Body of pancreas (tissue), 4 donors: ENCODE measurements at places on chromosomes 6 and 20. TPM values are rescaled to one million over a fixed set of nuclear protein-coding genes. Genes with fewer than 3 reads are reported as not detected.

- no peak for DNase-seq
These were observed 17.2 kb downstream of the ENPP3 start for GRCh38 chr6:131654326-131654725.

Gene PRICKLE4
- 16.8 TPM for total RNA-seq

DNA sequence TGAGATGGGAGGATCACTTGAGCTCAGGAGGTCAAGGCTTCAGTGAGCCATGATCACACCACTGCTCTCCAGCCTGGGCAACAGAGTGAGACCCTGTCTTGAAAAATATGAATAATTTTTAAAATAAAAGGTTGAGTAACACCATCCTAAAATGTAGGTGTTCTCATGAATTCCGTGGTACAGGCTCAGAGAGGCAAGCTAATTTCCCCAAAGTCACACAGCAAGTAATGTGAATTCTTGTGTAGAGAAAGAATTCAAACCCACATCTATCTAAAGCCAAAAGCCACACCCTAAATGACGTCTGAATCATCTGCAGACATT lies 80.5 kb downstream of the ZNF217 start:
- DNase-seq: no peak

DNA sequence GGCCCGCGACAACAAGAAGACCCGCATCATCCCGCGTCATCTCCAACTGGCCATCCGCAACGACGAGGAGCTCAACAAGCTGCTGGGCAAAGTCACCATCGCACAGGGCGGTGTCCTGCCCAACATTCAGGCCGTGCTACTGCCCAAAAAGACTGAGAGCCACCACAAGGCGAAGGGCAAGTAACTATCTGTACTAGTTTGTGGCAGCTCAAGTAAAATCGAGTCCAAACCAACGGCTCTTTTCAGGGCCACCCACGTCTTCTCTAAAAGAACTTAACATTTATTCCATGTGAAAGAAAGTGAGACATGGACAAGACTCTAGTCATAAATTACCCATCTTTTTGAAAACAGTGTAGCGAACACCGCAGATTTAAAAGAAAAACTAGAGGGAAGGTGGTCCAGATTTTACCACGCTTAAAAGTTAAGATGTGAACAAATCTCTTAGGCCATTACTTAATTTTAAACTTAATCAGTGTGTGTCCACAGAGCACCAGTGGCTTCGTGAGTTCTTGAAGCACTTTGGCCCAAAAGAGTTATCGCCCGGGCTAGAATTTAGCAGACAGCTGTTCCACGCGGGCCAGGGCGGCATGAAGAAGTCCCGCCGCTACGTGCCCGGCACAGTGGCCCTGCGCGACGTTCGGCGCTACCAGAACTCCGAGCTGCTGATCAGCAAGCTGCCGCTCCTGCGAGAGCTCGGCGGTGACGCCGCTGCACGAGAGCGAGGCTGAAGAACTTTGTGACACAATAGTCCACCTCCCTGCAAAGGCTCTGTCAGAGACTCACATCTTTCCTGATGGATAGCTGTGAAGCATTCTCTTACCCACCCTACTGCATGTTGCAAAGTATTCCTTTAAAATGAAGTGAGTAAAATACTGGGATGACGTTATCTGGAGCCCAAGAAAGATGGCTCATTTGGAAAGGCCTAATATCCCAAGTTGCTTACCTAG lies 113.9 kb upstream of the PRSS16 start:
- peak; percentile 43 for DNase-seq

DNA sequence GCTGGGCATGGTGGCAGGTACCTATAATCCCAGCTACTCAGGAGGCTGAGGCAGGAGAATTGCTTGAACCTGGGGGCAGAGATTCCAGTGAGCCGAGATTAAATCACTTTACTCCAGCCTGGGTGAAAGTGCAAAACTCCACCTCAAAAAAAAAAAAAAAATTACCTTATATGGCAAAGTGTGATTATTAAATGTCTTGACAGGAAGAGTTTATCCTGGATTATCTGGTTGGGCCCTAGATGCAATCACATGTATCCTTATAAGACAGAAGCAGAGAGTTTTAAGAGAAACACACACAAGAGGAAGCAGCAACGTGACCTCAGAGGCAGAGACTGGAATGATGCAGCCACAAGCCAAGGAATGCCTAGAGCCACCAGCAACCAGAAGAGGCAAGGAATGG lies 11.0 kb downstream of the ADA start:
- no peak for DNase-seq

Gene DEFB132
- total RNA-seq: not detected

Gene PXT1
- total RNA-seq: not detected

DNA sequence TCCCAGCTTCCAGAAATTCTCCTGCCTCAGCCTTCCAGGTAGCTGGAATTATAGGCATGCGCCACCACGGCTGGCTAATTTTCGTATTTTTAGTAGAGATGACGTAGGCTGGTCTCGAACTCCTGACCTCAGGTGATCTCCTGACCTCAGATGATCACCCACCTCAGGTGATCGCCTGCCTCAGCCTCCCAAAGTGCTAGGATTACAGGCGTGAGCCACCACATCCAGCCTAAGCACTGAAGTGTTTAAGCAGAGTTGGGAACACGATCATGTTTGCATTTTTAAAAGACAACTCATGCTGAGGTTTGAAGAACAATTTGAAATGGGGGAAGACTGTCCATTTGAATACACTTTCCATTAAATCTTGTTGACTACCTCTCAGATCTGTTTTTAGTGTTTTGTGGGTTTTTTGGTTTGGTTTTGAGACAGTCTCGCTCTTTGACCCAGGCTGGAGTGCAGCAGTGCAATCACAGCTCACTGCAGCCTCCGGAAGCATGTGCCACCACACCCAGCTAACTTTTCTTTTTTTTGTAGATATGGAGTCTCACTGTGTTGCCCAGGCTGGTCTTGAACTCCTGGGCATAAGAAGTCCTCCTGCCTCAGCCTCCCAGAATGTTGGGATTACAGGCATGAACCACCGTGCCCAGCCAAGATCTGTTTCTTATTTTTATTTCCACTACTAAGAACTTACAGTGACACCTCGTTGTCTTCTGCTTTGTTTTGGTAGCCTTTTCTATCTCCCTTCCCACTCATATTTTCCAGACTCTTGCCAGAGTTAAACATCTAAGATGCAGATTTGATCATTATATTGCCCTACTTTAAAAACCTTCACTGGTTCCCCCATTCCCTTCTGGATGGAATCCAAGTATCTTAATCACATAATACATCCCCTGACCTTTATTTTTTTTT lies 5.5 kb downstream of the CASP8AP2 start:
- no peak for DNase-seq

Gene MYT1
- total RNA-seq: not detected

DNA sequence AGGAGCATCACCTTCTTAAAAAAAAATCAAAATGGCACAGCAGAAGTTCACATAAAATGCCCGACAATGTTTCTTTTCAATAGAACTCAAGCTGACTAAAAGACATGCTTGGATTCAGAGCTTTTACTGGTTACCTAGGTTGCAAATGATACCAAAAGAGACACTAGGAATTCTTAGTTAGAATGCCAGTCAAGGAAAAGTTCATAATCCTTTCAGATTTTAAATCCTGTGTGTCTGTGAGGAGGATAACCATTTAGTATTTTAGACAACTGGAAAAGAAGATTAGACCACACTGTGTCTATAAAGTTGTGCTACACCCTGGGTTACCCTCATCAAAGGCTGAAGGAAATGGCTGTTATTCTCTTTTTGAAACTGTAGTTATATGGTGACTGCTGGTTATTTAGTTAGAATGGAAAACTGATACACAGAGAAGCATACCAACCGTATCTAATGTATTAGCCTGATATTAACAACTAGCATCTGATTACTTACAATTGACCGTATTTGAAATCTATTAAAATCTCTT lies 139.5 kb downstream of the GJA10 start:
- DNase-seq: no peak

DNA sequence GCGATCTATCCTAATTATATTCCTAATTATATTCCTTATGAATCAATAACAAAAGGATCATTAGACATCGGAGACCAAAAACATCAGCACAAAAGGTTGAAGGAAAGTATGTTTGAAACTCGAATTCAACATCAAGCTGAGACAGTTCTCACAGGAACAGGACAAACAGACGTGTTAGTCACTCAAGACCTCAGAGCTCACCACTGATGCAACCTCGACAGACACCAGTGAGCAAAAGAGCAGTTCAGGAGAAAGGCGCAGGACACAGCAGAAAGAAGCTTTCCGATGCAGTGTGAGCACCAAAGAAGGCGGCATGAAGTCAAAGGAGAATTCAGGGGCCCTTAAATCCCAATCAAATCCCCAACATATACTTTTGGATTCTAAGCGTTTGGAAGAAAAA lies 6.3 kb upstream of the RAMACL start:
- no peak for DNase-seq

Gene SLC16A10
- 124 TPM for total RNA-seq

- no peak for DNase-seq
These were observed 45.2 kb downstream of the PLAGL2 start for GRCh38 chr20:32162351-32162750.

DNA sequence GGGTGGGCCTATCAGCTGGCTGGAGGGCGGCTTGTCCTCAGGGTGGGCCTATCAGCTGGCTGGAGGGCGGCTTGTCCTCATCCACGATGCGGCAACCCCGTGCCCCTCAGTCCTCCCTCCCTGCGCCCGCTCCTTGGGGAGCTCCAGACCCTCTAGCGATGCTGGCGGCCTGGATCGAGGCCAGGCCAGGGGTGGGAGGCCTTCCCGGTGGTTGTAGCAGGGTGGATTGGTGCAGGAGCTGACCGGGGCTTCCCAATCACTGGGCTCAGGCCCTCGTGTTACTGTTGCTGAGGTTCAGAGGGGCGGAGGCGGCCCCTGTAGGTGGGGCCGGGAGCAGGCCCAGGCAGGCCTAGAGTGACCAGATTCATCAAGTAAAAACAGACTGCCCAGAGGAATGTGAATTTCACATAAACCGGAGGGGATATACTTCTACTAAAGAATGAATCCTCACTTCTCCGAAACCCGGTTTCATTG lies 8.8 kb downstream of the SLC17A9 start:
- no peak for DNase-seq

DNA sequence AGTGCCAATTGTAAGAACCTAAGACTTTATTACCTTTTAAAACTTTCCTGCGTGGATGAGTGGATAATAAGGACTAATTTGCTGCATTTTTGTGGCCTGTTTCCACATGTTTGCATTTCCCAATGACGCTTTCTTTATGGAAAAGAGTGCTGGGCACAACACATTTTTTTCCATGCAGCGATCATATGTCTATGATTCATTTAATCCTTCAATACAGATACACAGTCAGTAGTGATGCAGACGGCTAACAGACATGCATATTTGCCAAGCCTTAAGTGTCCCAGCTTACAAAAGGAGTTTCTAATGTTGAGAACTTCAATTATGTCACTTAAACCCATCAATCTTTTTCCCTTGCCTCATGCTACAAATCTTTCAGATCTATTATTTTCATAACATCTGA lies 239.8 kb upstream of the PREP start:
- no peak for DNase-seq

DNA sequence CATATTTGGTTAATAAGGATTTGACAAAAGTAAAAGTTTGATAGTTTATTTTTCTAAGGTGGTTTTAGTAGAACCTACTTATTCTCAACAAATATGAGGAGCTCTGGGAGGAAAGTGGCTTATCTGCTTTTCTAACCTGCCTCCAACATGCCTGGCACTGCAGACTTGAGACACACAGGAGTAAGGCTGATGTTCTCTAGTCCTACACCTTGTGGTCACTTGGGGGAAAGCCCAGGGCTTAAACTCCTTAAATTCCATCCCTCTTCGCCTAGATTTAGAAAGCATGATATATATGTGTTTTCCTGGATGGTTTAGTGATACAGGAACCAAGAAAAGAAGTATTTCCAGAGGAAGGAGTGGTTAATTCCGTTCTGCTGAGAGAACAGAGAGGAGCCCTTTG lies 39.9 kb upstream of the SAMD5 start:
- no peak for DNase-seq

GRCh38 chr20:62424249-62425107 lies 2.9 kb downstream of the RBBP8NL start:
- DNase-seq: no peak

DNA sequence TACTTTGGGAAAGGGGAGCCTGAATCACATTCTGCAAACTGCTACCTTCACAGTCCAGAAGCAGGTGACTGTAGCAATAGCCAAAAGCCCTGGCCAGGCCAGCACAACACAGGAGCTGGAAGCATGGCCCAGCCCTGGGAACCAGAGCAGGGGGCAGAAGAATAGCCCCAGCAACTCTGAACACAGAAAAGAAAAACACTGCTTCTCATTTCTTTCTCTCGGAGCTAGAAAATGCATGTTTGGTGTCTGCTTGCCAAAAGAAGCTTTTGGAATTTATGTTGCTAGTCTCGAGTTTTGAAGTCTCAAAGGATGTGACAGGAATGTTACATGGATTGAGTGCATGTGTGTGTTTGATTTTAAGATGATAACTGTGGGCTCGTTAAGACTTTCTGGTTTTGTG lies 79.8 kb upstream of the SCAF8 start:
- DNase-seq: no peak

DNA sequence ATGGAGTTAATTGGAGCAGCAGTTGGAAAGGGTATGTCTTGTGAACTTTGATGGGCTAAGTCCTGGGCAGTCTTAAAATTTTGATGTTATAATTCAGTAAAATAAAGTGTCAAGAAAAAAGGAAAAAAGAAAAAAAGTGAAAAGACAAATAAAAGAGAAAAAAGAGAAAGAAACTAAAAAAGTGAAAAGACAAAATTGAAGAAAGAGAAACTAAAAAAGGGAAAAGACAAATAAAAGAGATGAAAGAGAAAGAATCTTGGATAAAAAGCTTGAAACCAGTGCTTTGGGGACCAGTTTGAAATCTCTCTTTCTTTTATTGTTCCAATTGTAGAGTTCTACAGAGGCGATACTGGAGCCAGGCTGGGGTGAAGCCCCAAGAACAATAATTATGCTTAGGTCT lies 12.0 kb upstream of the PGK2 start:
- DNase-seq: no peak

Gene ABHD16B
- total RNA-seq: not detected

Gene DDX27
- 42.8 TPM for total RNA-seq

GRCh38 chr6:70282312-70282918 lies 20.5 kb downstream of the COL9A1 start:
- no peak for DNase-seq

DNA sequence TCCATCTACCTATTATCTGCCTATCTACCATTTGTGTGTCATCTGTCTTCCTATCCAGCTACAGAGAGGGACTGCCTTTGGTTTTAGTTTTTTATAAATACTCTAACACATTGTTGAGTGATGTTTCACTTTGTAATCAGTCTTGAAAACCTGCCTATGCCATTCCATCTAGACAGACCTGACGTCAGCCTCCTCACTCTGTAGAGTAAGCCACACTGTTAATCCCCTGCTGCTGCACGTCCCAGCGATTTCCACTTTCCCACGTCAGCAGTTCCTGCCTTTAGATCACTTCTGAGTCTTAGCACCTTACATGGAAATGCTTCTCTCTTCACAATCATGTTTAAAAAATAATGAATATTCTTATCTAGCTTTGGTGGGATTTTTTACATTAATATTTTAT lies 54.8 kb downstream of the PLG start:
- no peak for DNase-seq

Gene FLRT3
- 21.1 TPM for total RNA-seq
